PC-9 (cell line): ENCODE measurements at places on chromosomes 2 and 18.
A peak's percentile ranks its signal among the peaks of the same experiment; 100 is the strongest.

GRCh38 chr2:152336854-152337510 is 2.0 kb downstream of the FMNL2 start:
- DNase-seq: no peak

DNA sequence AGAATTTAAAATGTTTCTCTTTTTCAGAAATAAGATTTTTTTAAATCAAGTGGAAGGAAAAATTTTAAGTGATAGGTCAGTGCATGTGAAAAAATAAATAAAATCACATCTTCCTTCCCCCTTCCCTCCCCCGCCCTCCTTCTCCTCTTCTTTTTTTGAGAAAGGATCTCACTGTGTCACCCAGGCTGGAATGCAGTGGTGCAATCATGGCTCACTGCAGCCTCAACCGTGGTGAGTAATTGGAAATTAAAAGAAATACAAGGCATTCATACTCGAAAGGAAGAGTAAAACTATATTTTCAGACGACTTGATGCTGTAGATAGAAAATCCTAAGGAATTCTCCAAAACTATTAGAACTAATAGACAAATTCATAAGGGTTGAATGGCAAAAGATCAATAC is 16.9 kb upstream of the CRACDL start:
- DNase-seq: peak; percentile 52

- DNase-seq: no peak
Measured at GRCh38 chr2:2798337-2798736, 467.3 kb upstream of the MYT1L start.

DNA sequence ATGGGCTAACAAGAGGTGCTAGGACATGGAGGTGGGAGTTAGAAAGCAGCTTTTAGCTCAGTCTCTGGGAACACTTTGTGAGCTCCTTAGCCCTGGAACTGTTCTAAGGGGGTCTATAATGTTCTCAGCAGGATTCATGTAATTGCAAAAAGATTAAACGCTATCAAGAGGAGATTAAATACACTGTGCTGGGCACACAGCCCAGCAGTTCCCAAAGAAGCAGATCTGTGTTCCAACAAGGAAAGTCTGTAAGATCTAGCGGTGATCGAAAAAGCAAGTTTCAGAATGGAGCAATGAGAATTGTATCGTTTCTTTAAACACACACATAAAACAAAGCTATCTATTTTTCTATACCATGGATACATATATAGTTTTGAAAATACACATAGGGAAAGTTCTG is 2.4 kb upstream of the ARID5A start:
- DNase-seq: no peak

DNA sequence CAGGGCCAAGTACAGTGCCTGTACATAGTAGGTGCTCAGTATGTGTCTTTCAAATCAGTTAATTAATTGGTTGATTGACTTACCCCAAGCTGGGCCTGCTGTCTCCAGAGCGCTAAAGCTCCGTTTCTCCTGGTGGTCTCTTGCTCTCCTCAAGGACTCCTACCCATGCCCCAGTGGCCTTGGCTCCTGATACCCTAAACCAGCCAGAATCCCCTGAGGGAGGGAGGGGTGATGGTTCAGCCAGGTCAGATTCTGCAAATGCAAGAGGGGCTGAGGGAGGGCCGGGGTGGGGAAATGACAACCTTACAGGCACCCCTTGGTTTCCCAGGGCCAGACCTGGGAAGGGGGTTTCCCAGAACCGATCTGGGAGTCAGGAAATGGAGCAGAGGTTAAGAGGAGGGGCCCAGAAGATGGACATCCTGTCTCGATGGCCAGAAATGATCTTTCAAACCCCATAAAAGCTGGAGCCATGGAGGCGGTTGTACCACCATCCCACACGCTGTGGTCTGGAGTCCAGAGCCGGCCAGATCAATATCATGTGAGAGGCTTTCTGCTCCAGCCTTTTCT is 209.1 kb downstream of the TNS1 start:
- no peak for DNase-seq

GRCh38 chr2:143885461-143885860 is 634.5 kb downstream of the ZEB2 start:
- DNase-seq: no peak

- no peak for DNase-seq
Measured at GRCh38 chr2:219291910-219292490, 12.8 kb downstream of the DNAJB2 start.

GRCh38 chr2:18356676-18357075 is 203.8 kb downstream of the RDH14 start:
- no peak for DNase-seq

GRCh38 chr2:68438455-68439303 is 28.4 kb downstream of the FBXO48 start:
- DNase-seq: no peak

DNA sequence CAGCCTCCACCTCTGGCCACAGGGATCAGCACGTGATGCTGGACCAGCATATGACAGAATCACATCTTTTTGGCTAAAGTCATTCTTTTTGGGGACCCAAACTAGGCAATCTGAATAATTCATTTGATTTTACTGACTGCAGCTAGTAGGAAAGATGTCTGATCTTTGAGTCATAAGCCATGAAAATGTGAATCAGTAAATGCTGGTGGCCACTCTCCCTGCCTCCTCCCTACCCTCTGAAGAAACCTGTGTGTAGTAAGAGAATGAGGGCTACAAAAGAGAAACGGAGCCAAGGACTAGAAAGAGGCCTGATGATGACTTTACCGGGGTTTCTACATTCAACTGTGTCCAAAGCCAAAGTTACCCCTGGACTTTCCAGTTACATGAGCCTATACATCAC is 10.1 kb upstream of the LRPPRC start:
- no peak for DNase-seq

DNA sequence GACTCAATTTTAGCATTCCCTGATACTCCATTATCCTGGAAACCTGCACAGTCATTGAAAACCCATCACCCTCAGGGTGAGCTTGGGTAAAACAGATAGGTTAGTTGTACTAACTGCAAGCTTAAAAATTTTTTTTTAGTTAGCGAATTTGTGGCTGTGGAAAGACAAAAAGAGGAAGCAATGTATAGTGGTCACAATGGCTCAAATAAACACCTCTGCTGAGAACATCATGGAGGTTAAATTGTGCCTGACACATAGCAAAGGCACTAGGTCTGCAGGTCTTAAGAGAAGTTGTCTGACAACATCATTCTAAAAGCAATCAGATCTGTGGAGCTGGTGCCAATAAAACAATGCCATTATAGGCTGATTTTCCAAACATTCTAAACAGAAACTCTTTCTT is 84.4 kb upstream of the CAVIN2 start:
- DNase-seq: no peak

- DNase-seq: no peak
Measured at GRCh38 chr2:170434900-170435621, 257.1 kb downstream of the MYO3B start.

DNA sequence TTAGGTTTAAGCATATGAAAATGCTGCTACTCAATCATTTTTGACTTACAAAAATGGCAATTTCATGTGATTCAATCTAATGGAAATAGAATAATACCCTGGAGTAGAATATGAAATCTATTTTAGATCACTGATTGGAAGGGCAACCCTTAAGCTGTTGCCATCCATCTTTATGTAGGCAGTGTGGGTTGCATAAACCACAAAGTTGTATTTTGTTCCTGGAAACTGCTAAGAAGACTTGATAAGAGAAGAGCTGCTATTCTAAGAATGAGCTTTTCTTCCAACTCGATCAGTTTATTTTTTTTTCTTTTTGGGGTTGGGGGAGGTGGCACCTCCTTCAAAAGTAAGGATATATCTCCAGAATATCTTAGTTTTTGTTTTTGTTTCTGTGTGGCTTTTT is 60.2 kb downstream of the CAVIN2 start:
- no peak for DNase-seq

GRCh38 chr2:32532961-32533360 is 94.9 kb upstream of the TTC27 start:
- DNase-seq: no peak

- DNase-seq: no peak
Measured at GRCh38 chr2:149464396-149464795, 123.2 kb downstream of the MMADHC start.

DNA sequence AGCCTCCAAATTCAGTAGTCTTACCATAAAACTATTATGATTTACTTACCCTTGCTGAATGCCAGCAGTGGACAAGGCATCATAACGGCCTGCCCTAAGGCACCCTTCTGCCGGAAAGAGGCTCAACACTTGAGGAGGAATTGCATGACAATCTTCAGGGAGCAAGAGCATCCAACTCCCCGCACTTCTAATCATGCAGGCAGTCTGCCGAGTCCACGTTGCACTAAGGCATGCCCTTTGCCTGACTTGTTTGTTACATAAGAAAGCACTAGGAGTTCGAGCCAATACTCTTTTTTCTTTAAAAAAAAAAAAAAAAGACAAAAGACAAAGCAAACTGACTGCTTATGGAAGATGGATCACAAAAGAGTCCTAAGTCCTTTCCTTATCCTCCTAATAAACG is 17.9 kb upstream of the SPTBN1 start:
- DNase-seq: no peak

DNA sequence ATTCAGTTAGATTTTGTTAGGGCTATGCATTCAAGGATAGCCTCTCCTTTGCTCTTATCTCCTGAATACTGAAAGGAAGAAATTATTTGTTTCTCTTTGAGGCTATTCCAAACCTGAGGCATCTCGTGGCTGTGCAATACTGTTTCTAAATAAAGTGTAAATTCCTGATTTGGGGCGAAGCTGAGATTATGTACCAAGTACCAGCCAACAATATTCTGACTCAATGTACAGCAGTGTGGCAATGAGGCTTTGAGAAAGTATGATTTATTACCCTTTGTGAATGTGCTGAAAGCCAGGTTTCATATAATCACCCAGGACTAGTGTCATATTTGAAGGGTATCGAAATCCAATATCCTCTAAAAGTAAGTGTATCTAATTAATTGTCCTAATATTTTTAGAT is 113.5 kb downstream of the MEIS1 start:
- no peak for DNase-seq

- DNase-seq: no peak
Measured at GRCh38 chr18:47754311-47755101, 176.0 kb downstream of the SMAD2 start.

- no peak for DNase-seq
Measured at GRCh38 chr18:72246076-72246475, 298.1 kb downstream of the CBLN2 start.

GRCh38 chr18:35114305-35114704 is 73.1 kb downstream of the MAPRE2 start:
- no peak for DNase-seq

- no peak for DNase-seq
Measured at GRCh38 chr2:177547122-177547521, 154.5 kb downstream of the AGPS start.

DNA sequence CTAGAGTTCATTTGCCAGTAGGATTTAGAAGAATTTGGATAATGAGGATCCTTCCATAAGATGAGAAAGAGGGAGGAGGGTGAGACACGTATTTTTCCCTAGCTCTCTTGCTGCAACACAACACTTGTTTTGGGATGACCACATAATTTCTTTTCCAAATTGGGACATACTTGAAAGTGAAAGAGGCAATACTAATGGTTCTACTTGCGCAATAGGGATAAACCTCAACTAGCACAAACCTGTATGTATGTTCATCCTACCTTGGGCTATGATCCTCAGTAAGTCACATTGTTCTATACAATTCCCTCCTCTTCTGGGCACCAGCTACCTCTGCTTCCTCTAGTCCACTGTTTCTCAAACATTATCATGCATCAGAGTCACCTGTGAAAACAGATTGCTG is 1208.8 kb upstream of the LRRTM1 start:
- no peak for DNase-seq

- no peak for DNase-seq
Measured at GRCh38 chr2:40101131-40101575, 322.1 kb upstream of the THUMPD2 start.

DNA sequence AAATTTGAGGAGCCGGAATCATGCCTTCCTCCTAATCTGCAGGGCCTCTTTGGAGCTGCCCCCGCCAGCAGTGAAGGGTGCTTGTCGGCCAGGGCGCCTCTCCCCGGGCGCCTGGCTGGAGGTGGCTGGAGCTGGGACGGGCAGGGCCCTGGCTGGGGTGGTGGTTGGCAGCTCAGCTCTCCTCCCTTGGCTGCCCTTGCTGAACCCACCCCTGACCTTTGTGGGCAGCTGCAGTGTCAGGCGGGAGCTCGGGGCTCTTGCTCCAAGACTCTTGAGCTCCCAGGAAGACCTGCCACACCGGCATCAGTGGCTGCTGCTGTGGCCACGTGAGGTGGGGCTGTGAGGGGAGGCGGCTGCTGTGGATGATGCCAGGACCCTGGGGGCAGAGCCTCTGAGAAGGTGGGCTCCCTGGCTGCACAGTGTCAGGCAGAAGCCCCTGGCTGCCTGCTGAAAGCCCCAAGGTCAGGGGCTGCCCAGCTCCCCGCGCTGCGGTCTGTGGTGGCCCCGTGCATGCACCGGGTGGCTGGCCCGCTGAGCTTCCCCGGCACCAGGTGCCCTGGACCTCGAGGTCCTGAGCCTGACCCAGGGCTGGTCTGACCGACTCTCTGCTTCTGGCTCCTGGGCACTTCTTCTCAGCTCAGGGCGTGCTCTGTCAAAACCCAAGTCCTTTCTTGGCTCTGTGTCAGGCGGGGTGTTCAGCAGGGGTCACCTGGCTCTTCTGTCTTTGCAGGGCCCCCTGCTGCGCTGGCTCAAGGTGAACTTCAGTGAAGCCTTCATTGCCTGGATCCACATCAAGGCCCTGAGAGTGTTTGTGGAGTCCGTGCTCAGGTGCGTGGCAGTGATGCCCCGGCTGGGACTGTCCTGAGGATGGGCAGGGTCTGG is 34.5 kb downstream of the PDIA6 start:
- no peak for DNase-seq

DNA sequence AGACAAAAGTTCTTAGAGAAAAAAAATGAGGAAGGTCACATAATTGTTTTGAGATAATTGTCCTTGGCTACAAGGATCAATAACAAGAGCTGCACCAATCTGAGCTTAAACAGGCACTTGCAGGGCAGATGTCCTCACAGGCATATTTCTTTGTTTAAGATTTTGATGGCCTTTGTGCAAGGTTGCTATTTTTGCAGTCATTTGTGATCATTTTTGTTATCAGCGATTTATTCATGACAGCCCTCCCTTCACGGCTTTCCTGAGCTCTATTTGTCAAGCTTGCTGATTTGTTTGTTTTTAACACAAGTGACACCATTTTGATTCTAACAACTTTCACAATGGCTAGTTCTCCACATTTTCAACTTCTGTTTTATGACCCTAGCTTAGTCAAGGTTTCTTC is 418.6 kb upstream of the REG3G start:
- no peak for DNase-seq

- no peak for DNase-seq
Measured at GRCh38 chr2:24543252-24543651, 52.2 kb downstream of the NCOA1 start.

DNA sequence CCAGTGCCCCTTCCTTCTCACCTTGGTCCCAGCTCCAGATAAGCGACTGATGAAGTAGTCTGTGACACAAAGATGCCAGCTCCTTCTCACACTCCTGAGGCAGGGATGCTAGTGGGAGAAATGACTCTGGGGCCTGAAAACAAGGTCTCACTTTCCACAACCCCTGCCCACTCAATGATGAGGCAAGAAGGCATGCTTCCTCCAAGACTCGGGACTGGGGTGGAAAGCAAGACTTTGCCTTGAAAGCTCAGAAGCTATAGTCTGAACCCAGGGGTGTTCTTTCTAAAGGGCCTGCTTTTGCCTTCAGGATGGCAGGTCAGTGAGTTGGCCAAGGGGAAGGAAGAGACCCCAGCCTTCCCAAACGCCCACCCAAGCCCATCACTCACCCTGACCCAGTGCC is 1.4 kb downstream of the CCDC142 start:
- DNase-seq: no peak

GRCh38 chr2:5070257-5070656 is 621.9 kb upstream of the SOX11 start:
- no peak for DNase-seq

GRCh38 chr2:66569321-66569851 is 134.5 kb downstream of the MEIS1 start:
- DNase-seq: no peak
